AG04449 (cell line): ENCODE measurements at places on chromosomes 11 and 22.

GRCh38 chr22:28711341-28711740 is 30.3 kb downstream of the CHEK2 start:
- no peak for DNase-seq

DNA sequence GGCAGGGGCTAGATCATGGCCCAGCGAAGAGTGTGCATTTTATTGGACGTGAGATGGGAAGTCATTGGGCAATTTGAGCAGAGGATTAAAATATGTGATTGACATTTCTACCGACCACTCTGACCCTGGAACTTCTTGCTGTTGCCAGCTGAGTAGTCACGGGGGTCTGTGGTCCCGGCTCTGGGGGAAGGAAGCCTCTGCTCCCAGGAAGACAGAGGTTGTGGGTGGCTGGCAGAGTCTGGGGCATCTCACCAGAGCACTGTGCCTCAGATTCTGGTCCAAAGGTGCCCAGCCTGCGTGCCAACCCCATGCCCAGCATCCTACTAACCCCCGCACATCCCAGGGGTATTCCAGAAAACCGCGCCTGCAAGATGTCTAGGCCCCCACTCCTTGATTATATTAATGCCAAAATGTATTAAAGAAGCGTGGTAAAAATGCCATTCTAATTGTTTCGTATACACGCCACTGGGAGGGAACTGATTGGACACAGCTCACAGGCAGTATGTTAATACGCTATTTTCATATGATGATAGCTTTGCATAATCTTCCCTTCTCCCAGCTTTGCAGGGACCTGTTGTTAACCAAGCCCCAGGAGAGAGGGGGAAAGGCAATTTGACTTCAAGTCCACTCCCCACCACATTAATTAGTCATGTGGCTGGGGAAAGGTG is 25.3 kb upstream of the LMO1 start:
- no peak for DNase-seq

DNA sequence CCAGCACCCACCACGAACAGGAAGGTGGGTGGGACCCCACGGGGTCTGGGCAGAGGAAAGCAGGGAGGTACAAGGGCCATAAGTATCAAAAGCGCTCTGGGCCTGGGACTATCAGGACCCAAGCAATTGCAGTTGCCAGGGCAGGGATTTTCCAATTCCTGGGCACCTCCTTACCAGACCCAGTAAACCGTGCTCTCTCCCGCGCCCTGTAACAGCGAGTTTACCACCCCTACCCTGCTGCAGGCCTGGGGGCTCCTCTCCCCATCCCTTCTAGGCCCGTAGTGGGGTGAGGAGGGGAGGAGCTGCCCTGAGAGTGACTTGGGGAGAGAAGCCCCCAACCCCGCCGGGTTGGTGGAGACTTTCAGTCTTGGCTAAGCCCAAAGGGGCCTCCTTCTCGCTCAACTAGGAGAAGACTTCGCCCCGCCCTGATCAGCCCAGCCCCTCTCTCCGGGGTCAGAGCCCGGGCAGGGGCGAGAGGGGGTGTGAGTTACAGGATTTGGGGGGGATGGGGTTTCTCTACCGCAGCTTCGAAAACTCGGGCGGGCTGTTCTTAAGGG is 5.4 kb downstream of the PAX6 start:
- DNase-seq, result no peak

DNA sequence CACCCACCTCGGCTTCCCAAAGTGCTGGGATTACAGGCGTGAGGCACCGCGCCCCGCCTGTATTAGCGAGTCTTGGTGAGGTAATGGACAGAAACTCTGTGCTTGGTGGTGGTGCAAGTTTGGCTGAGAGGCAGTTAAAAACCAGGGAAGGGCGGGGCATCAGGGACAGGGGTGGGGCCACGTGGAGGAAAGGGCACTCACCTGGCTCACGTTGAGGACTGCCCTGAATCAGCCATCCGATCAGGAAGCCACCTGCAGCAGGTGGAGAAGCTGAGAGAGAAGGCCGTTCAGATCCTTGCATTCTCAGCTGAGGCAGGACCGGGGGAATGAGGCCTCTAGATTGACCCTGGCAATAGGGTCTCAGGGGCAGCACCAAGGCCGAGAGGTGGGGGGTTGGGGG is 12.1 kb upstream of the CHRM1 start:
- no peak for DNase-seq

DNA sequence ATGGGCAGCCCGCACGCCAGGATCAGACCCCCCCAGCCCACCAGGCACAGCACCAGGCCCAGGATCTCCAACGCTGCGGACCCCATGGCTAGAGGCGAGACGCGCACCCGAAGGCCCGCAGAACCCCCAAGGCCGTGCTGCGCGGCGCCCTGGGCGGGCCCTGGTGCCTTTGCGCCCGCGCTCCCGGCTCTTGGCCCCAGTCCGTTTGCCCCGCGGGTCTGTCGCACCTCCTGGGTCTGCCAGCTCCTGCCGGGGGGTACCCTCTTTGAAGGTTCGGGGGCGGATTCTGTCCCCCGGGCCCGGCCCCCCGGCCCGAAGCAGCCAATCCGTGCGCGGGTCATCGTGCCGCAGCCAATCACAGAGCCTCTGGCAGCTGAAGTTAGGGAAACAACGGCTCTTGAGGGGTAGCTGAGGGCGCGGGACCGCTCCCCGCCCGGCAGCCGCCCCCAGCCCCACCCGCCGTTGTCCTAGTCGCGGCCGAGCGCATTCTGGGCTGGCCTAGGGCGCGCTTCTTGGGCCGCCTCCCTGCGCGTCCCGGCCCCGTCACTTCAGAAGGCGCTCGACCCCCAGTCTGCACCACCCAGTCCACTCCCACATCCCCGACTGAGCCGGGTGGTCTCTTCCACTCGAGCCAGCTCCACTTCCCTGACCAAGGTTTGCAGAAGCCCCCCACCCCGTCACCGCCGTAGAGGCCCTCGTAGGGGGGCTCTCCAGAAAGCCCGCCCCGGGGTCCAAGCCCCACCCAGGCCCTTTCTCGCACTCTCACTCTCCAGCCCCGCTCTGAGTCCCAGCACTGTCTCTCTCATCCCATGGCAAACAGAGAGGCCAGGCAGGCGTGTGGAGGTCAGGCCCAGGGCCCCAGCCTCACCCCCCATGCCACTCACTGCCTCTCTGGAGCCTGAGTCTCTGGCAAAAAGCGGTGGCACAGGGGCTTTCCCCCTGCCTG is at the start of gene CLDN5:
Gene CLDN5, minus strand, starts transcription at position 241 of the 946 bp plus-strand sequence. Its CDS starts 155 bp downstream, at position 86.
- no peak for DNase-seq

- DNase-seq, result no peak
These were observed 9.9 kb upstream of the SLC37A2 start for GRCh38 chr11:125053167-125053566.

- DNase-seq, result no peak
These were observed 74.3 kb downstream of the MICAL2 start for GRCh38 chr11:12184699-12185098.

GRCh38 chr11:3056296-3057068 is 741 bp downstream of the CARS1 start:
- DNase-seq, result no peak

DNA sequence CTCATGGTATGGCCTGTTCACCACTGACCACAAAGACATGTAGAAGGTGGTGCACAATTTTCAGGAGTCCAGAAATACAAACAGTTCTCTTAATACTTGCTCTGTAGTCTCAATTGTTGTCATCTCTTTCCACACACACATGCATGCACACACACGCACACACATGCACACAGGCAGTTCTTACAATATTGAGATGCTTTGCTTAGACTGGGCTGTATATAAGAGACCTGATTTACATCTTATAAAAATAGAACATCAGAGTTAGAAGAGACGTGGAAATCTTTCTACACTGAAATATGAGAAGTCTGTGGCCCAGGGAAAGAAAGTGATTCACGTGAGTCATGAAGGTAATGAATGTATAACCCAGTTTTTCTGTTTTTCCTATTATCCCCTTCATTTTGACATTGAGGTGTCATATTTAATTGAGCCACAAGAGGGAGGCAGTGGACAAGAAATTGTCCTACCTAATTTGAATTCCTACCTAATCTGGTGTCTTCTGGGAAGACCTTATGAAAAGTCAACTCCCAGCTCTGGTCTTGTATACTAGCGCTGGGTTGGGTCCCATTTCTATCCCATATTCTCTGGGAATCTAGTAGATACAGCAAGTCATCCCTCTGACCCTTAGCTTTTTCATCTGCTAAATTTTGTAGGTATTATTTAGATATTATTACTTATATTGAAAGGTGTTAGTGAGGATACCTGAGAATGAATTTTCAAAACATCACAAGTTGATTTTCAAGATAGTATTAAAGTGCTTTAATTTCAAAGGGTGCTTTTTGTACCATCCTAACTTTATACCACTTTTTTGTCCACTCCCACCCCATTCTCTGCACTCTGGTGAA is 14.9 kb upstream of the MS4A4A start:
- no peak for DNase-seq

- no peak for DNase-seq
These were observed 3.3 kb upstream of the BCL9L start for GRCh38 chr11:118928870-118929500.

GRCh38 chr11:102555091-102555490 is 24.5 kb upstream of the MMP7 start:
- no peak for DNase-seq
